Activated naive CD4-positive, alpha-beta T cell treated with anti-CD3 and anti-CD28 coated beads, Interleukin-2, amount 50 U/mL, for 72 hours (primary cell): ENCODE measurements at places on chromosomes 3 and 15. TPM values are rescaled to one million over a fixed set of nuclear protein-coding genes. Genes with fewer than 3 reads are reported as not detected.

- DNase-seq: no peak
Measured at GRCh38 chr3:27639271-27639670, 82.9 kb downstream of the EOMES start.

- no peak for DNase-seq
Measured at GRCh38 chr3:181402347-181402746, 309.4 kb upstream of the SOX2 start.

Gene HIGD2B
- 0.68 TPM for total RNA-seq

Gene ARPP21
- total RNA-seq: not detected
